H1 (cell line): ENCODE measurements at places on chromosomes 2 and 18. TPM values are rescaled to one million over a fixed set of nuclear protein-coding genes. Genes with fewer than 3 reads are reported as not detected.

The KLHL14 gene
- 1.1 and 1.4 TPM in 2 replicates for polyA plus RNA-seq

The SERPINB13 gene
- not detected in 2 replicates for polyA plus RNA-seq

The MYO5B gene
- 5.1 and 7.7 TPM in 2 replicates for polyA plus RNA-seq

The PIKFYVE gene
- polyA plus RNA-seq, result 7.4 and 8.8 TPM in 2 replicates

The ASXL3 gene
- polyA plus RNA-seq, result 0.08 and 0.14 TPM in 2 replicates

The AMER3 gene
- polyA plus RNA-seq, result 0.15 and 0.17 TPM in 2 replicates

The SERPINB3 gene
- 0.06 and 0.18 TPM in 2 replicates for polyA plus RNA-seq

The RIF1 gene
- polyA plus RNA-seq, result 8.0 and 9.5 TPM in 2 replicates

The MOB1A gene
- polyA plus RNA-seq, result 16.2 and 21.6 TPM in 2 replicates
